ENCODE measurements at places on chromosomes 4 and X.

DNA sequence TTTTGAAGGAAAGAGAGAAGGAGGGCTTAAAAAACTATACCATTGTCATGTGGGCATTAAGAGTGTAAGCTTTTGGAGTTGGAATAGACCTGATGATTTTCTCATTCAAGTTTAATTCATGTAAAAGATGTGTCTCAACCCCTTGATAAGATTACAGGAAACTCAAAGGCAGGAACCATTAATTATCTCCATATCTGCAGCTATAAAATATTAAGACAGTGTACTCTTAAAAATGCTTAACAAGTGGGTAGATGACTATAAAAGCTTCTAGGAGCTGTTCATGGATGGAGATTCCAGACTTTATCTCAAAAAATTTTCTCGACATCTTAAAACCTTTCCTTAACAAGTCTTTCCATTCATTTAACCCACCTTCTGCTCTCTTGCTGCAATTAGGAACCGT, 208.3 kb downstream of the PALLD start:
- DNase-seq, result no peak

GRCh38 chr4:26685250-26685649, 101.4 kb downstream of the TBC1D19 start:
- DNase-seq, result no peak

DNA sequence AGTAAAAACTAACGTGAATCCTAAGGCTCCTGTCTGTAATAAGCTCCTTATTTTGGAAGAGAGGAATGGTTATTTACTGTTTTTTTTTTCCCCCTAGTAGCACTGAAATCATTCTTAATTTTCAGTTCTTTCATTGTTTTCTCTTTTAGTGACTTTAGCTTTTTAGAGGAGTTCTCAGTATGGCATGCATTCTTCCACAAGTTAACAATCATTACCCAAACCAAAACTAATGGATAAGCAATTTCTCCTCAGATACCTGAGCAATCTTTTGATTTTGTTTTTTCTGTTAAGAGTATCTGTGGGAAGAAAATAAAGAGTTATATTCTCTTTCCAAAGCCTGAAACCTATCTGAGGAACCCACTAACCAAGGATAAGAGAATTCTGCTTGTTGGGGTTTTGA, 16.7 kb upstream of the PPA2 start:
- DNase-seq, result no peak

GRCh38 chr4:136768925-136769275, 763.4 kb downstream of the PCDH18 start:
- DNase-seq, result no peak

DNA sequence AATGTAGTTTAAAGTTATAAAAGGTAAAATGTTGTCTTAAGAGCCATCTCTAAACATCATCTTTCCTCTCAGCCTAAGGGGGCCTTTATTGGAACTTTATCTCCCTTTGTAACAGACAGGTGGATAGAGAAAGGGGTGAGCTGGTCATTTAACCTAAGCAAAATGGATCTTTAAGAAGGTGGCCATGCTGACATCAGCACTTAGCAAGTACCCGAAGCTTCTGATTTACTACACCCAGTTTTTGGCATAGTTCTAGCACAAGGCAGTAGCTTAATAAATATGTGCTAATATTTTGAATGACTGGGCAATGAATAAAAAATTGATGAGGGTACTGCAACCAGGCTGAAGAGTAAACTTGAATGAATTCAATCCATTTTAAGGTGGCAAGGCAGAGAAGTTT, 172.7 kb downstream of the GABRG1 start:
- DNase-seq, result no peak

- DNase-seq, result no peak
These were observed 2.9 kb upstream of the GUF1 start for GRCh38 chr4:44675366-44675765.

- peak; percentile 0 for DNase-seq
These were observed 448.0 kb downstream of the NKX6-1 start for GRCh38 chr4:84051089-84051488.

- no peak for DNase-seq
These were observed 21.9 kb upstream of the IGFBP7 start for GRCh38 chr4:57131849-57132742.

DNA sequence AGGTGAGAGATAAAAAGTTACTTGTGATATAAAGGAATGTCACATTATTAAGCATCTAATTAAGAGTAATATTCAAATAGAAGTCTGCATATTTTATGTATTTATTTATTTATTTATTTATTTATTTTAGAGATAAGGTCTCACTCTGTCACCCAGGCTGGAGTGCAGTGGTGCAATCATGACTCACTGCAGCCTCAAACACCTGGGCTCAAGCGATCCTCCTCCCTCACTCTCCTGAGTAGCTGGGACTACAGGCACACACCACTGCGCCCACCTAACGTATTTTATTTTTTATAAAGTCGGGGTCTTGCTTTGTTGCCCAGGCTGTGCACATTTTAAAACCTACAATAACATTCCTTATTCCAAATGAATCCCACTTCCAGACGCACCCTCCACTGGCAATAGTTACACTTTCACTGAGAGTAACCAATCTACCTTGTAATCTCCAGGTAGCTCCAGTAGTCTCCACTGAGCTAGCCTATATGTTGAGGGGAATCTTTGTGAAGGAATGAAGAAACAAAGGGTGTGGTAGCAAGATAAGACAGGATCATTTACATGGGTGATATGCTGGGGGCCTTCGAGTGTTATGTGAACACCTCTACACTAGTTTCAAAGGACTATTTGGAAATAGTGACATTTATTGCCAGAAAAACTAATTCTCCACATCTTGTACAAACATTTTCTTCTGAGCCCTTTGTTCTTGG, 11.9 kb downstream of the SH3D19 start:
- no peak for DNase-seq

- no peak for DNase-seq
These were observed 795.6 kb upstream of the GALNTL6 start for GRCh38 chr4:171017593-171017992.

GRCh38 chr4:13240066-13240465, 244.1 kb downstream of the RAB28 start:
- DNase-seq, result no peak

DNA sequence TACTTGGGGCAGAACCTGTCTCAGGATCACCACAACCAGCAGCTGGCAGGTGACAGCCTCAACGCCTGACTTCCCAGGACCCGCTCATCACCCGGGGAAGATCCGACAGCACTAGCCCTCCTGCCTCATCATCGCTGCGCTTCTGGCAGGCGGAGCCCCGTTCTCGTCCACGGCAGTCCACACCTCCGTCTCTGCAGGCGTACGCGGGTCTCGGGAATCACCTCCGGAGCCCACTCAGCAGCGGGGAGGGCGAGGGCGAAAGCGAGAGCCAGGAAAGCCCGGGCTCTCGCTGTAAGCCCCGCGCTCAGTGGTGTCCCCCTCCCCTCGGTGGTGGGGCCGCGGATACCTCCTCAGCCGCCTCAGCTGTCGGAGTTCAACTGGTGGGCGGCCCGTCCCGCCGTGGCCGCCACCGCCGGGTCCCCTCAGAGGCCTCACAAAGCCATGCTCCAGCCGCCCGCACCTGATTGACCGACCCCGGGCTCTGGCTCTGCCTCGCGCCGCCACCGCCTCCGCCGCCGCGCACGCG, 518 bp upstream of the CNKSR2 start:
- no peak for DNase-seq

DNA sequence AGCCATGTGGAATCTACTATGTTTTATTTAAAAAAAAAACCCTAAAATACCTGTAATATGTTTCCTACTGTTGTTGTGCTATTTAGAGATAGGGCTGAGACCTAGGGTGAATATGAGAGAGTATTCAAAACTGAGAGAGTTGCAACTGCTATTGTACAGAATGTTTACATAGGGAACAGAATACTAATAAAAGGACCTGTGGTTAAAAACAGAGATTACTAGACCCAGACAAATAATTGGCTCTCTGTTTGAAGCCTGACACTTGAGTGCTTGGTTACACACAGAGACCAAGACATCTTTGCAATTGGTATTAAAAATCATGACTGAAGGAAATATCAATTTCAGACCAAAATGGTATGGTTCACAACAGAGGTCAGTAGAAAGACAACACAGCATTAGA, 278.9 kb upstream of the GIMD1 start:
- no peak for DNase-seq

- DNase-seq, result no peak
These were observed 32.8 kb downstream of the TMEM131L start for GRCh38 chr4:153499005-153499404.

DNA sequence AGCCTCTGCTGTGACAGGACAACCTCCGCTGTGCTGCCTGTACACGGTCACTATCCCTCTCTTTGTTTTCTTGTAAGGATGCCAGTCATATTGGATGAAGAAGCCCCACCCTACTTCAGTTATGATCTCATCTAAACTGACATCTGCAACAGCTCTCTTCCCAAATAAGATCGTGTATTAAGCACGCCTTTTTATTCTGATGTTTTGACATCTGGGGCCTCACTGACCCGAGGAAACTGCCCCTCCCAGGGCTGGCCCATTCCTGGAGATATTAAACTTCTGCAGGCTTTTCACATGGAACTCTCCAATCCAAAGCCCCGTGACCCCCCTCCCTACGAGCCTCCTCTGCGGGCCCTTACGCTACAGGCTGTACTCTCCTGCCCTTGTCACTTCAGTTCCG, 232.0 kb downstream of the ARHGAP10 start:
- no peak for DNase-seq

DNA sequence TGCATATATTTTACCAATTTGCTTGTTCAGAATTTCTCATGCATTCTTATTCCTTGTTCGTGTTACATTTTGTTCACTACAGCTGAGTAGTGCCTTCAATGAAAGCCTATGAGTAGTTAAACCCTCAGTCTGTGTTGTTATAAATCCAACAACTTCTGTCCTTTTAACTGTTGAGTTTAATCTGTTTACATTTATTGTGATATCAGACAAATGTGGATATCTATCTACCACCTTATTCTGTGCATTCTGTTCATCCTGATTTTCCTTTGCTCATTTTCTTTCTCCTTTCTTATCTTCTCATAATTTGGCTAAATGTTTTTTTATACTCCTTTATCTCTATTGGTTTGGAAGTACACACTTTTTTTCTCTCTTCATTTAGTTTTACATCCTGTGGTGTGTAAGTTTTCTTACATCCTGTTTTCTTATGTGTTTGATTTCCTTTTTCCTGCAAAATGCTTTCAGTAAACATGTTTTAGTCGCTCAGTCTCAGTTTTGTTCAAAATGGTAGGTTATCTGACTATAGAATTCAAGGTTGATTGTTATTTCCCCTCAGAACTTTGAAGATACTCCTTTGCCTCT, 54.2 kb downstream of the CASP6 start:
- no peak for DNase-seq

DNA sequence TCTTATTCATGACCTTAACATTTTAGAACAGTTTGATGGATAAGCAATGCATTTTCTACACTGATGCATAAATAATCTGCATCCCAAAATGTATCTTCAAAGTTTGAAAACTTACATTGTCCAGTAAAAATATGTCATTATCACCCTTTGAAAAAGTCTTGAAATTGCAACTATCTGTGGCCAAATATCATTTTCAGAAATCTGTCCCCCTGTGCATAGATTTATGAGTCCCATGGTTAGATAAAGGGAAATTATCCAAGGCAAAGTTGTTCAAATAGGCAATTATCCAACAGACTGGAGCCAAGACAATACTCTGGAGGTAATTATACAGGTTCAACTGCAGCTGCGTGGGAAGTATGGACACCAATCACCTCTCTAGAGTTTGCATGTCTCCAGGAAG, 182.5 kb upstream of the INTU start:
- DNase-seq, result no peak

DNA sequence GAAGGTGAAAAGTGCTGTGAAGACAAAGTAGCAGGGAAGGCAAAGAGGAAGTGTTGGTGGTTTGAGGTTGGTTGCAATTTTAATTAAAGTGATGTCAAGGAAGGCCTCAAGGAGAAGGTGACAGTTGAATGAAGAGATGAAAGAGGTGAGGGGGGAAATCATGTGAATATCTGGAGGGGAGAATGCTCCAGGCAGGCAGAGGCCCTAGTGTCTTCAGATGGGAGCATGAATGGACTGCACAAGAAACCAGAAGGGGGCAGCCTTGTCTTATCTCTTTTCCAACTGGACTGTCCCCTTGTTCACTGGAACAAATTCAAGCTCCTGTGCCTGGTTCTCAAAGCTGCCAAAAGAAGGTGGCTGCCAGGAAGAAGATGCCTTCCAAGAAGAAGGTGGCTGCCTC, 68.4 kb downstream of the MAOB start:
- DNase-seq, result no peak

- DNase-seq, result no peak
These were observed 106.8 kb upstream of the PNPLA4 start for GRCh38 chrX:8034058-8034457.

- no peak for DNase-seq
These were observed 66.2 kb upstream of the GYPA start for GRCh38 chr4:144206711-144207110.

DNA sequence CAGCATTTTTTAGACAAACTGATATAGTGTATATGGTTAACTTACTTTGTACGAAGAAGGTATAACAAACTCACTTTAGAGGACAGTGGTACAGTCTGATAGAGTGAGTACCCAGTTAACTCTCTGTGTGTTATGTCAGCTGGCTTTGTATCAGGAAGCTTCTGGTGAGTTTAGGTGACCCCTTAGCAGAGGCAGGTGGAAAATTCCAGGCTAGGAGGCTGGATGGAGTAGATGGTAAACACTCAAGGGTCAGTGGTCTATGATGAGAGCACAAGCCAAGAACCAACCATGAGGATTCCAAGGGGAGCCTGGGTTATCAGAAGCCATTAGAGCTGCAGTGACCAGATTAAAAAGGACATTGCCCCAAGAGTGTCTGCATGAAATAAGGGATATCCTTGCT, 227.3 kb upstream of the CENPE start:
- no peak for DNase-seq

- no peak for DNase-seq
These were observed 10.3 kb downstream of the NMU start for GRCh38 chr4:55625835-55626234.

GRCh38 chr4:11901089-11901488, 472.4 kb upstream of the HS3ST1 start:
- DNase-seq, result no peak

DNA sequence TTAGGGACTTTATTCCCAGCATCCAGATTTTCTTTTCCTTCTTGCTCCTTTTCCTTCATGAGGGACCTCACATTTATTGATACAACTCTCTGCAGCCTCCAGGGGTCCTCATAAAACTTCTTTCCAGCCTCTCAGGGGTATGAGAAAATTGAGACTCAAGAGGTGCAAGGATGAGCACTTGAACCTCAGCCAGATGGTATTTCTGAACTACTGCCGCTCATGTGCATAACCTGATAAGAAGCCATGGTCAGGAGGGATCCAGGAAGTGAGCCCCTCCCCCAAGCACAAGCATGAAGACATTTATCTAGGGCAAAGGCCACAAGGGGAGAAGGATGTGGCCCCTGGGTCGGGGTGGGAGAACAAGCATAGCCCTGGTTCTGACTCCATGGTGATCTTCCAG, 73.3 kb downstream of the TSPAN7 start:
- DNase-seq, result no peak

GRCh38 chrX:50475208-50475607, 4.6 kb upstream of the DGKK start:
- no peak for DNase-seq

GRCh38 chr4:158051401-158052235, 121.2 kb downstream of the GASK1B start:
- no peak for DNase-seq

GRCh38 chr4:159608436-159608835, 505.6 kb downstream of the RAPGEF2 start:
- DNase-seq, result no peak

All from NCI-H2171 (cell line).